ENCODE measurements at places on chromosomes 3 and 15.

- peak overlapping the region; percentile 3 for H3K27ac ChIP-seq
- H3K36me3 ChIP-seq = peaks cover 23% of the 10 kb centered on the region
- no peaks in the 10 kb centered on the region for H3K27me3 ChIP-seq
- peaks cover 44% of the 10 kb centered on the region for H3K4me1 ChIP-seq
- no peak overlapping the region for H3K4me3 ChIP-seq
Measured at GRCh38 chr3:14976317-14976716, 28.9 kb downstream of the NR2C2 start.

DNA sequence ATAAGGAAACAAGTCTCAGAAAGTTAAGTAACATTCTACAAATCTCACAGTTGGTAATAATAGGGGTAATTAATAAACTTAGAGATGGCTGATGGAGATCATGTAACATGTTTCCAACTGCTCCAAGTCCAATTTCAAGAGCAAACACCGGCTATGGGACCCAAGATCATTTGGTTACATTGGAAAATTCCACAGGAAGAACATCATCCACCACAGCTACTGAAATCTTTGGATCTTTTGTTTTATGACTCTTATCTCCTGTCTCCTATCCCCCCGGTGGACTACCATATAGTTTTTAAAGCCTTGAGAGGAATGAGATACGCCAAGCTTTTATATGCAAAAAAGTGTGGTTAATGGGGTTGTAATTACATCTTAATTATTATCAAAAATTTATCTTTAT lies 216.1 kb downstream of the WNT5A start:
- no peaks in the 10 kb centered on the region for H3K36me3 ChIP-seq
- H3K27ac ChIP-seq = no peak overlapping the region
- no peak overlapping the region for H3K4me3 ChIP-seq
- H3K4me1 ChIP-seq = no peaks in the 10 kb centered on the region
- H3K27me3 ChIP-seq = no peaks in the 10 kb centered on the region

GRCh38 chr3:49803465-49804140 lies 542 bp downstream of the INKA1 start:
- peak overlapping the region; percentile 77 for H3K4me3 ChIP-seq
- peaks cover 3% of the 10 kb centered on the region for H3K36me3 ChIP-seq
- peak overlapping the region; percentile 92 for H3K27ac ChIP-seq
- H3K27me3 ChIP-seq = no peaks in the 10 kb centered on the region
- peak; percentile 40 for DNase-seq

DNA sequence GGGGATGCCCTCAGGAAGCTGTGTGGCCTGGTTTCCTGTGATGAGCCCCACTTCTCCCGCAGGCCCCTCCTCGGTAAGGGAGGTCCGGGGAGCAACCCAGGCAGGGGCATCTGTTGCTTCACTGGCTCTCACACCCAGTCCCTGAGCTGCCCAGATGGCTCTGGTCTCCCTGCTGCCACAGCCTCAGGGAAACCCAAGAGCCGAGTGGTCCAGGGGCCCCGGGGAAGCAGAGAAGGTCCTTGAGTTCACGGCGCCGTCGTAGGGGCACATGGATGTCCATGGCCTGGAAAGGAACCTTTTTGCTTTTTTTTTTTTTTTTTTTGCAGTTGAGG lies 13.3 kb upstream of the LRRC15 start:
- peaks cover 71% of the 10 kb centered on the region for H3K27me3 ChIP-seq
- H3K27ac ChIP-seq = no peak overlapping the region
- H3K4me3 ChIP-seq = no peak overlapping the region
- H3K4me1 ChIP-seq = no peaks in the 10 kb centered on the region

DNA sequence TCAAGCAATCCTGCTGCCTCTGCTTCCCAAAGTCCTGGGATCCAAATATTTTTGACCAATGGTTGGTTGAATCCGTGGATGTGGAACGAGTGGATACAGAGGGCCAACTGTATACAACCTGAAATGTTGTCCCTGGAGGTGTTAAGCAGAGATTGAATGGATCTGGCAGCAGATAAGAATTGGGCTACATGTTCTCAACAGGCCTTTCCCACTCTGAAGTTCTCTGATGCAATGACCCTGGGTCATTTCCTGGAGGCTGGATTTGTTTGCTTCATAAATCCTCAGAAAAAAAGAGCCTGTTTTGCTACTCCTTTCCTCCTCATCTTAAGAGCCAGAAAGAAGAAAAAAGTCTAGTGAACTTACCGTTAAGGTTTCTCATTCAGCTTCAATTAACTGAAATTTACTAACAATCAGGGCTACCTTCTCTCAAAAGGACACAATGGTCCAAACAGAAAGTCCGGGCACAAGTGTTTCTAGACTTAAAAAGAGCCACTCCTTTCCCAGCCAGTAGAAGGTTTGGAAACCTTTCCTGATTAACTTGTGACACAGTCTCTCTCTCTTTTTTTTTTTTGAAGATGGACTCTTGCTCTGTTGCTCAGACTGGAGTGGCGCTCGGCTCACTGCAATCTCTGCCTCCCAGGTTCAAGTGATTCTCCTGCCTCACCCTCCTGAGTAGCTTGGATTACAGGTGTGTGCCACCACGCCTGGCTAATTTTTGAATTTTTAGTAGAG lies 6.5 kb downstream of the ARHGEF3 start:
- H3K4me1 ChIP-seq = peaks cover 54% of the 10 kb centered on the region
- H3K4me3 ChIP-seq = peak overlapping the region; percentile 93
- peaks cover 56% of the 10 kb centered on the region for H3K36me3 ChIP-seq
- DNase-seq = no peak
- no peaks in the 10 kb centered on the region for H3K27me3 ChIP-seq

- H3K4me1 ChIP-seq = no peaks in the 10 kb centered on the region
- no peak overlapping the region for H3K27ac ChIP-seq
- H3K27me3 ChIP-seq = peaks cover 13% of the 10 kb centered on the region
- DNase-seq = peak; percentile 5
- H3K36me3 ChIP-seq = peaks cover 2% of the 10 kb centered on the region
- H3K4me3 ChIP-seq = no peak overlapping the region
Measured at GRCh38 chr15:72599855-72600464, 54.5 kb upstream of the GOLGA6B start.

Data from effector memory CD8-positive, alpha-beta T cell (primary cell).